ENCODE measurements at places on chromosomes 6 and 20.

GRCh38 chr20:45826381-45827019 is 612 bp downstream of the TNNC2 start:
- no peak for DNase-seq

DNA sequence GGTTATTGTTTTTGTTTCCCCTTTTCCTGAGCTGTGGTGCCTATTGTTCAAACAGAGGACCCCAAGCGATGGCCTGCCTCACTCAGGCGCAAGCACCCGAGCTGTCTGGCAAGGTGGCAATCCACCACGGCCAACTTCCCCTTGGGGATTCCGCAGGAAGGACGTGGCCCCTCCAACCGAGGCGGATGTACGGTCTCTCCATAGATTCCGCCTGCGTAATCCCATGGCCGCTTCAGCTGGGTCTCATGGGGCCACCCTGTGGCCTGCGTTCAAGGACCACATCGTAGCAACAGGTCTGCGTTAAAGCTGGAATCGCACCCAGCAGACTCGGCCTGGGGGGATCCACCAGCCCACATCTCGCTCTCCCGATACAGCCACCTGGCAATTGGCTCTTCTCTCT is 79.9 kb downstream of the CEBPB start:
- DNase-seq = no peak

- DNase-seq = no peak
These were observed at the start of gene TREM1 for GRCh38 chr6:41286544-41287346. Gene TREM1, minus strand, starts transcription at chr6:41286682. Its CDS starts 27 bp downstream, at chr6:41286655.

DNA sequence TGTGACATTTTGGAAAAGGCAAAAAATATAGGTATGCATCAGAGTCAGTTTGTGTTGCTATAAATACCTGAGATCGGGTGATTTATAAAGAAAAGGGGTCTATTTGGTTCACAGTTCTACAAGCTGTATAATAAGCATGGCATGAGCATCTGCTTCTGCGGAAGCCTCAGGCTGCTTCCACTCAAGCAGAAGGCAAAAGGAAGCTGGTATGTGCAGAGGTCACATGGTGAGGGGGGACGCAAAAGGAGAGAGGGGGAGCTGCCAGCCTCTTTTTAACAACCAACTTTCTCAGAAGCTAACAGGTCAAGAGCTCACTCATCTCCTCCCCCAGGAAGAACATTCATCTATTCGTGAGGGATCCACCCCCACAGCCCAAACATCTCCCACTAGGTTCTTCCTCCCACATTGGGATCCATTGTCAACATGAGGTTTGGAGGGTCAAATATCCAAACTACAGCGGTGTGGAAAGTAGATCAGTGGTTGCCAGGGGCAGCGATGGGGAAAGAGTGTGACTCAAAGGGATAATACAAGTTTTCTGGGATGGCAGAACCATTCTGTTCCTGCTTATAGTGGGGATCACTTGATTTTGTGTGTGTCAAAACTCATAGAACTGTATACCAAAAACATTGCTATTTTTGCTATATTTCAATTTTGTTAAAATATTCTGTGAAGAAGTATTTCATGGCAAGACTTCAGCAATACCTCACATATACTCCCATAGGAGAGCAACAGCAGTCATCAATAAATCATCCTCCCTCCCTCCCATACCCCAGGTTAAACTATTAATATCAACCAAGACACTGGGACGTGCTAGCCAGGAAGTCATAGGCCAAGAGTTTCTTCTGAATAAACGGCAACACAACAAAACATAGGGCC is 9.9 kb upstream of the FAM50B start:
- no peak for DNase-seq

- DNase-seq = no peak
These were observed 366.2 kb downstream of the ZFAND3 start for GRCh38 chr6:38185752-38186151.

DNA sequence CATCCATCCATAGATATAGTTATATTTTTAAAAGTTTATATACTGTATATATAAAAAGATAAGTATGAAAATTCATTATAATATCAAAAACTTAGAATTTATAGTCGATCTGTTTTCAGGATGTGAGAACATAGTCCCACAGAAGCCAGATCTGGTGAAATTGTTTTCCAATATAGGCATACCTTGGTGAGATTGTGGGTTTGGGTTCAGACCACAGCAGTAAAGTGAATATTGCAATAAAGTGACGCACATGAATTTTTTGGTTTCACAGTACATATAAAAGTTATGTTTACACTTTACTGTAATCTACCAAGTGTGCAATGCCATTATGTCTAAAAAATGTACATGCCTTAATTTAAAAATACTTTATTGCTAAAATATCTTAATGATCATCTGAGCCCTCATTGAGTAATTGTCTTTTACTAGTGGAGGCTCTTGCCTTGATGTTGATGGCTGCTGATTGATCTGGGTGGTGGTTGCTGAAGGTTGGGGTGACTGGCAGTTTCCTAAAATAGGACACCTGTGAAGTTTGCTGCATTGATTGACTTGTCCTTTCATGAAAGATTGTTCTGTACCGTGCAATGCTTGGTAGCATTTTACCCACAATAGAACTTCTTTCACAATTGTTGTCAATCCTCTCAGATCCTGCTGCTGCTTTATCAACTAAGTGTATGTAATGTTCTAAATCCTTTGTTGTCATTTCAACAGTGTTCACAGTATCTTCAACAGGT is 29.8 kb downstream of the AIG1 start:
- DNase-seq = no peak

DNA sequence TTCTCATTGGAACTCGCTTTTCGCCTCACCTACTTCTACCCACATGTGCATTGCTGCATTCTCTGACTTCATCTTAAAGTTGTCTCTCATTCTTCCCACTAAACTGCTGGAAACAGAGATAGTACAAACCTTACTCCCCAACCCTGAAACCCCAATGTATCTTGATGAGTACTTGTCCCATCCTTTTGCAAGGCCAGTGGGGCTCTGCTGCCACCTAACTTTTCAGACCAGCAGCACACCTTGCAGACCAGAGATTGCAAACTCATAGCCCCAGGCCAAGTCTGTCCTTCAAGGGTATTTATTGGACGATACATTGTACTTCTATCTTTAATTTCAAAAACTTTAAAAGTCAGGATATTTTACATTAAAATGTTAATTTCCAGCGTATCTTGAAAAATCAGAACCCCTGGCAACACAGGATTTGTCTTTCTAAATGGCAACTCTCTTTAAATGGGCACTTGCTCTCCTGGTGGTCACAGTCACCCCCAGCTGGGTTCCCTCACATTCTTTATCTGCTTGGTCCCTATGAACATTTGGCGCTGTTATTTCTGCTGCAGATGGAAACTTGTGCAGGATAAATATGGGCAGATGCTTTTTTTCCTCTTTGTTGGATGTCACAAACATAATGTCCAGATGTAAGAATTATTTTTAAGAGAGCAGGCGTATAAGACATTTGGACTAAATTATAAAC is 83.9 kb downstream of the SOD2 start:
- no peak for DNase-seq

DNA sequence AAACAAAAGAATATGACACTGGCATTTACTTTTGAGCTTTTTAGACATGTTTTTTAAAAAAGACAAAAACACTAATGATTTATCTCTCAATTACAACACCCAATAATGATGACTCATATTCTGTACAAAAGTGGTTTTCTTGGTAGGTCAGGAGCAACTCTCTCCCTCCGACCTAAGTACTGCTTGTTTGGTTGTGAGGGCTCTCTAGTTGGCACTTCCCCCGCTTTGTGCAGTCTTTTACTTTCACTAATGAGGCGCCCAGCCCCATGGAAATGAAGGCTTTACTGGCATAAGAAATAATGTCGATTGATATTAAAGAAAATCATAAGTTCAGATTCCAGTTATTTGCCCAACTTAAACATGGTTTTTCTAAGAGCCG is 1.3 kb downstream of the KPNA5 start:
- peak; percentile 70 for DNase-seq

GRCh38 chr6:168517742-168518347 is 76.9 kb downstream of the SMOC2 start:
- DNase-seq = no peak

- no peak for DNase-seq
These were observed 15.7 kb downstream of the MANEA start for GRCh38 chr6:95593025-95593424.

- DNase-seq = no peak
These were observed 24.7 kb upstream of the HDAC2 start for GRCh38 chr6:113995634-113996033.

- DNase-seq = peak; percentile 2
These were observed 312.5 kb downstream of the EYA4 start for GRCh38 chr6:133553652-133554051.

DNA sequence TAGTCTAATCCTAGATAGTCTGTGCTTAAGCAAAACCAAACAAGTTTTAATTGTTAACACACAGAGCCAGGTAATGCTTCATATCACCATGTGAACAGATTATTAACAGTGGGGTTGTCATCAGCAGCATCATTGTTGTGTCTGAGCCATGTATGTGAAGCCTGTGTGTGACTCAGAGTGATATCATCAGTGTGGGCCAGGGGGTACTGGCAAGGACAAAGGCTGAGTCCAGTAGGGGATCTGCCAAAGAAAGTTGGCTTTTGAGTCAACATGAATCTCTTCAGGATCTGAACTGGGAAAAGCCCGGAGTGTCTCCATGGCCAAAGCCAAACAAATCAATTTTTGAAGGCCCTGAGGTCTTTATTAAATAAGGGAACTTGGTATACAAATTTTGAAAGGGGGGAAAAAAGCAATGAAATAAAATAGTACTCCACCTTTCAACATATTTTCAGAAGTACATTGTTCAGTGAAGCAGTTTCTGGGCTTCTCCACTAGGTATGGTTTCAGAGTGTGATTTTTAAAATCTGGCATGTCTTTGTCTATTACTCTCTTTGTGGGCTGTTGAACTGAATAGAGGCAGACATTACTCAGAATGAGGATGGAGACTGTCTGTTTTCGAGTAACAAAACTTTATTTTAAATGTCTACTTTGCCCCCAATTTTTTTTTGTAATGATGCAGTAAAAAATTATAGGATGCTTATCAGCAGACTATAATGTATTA is 444.2 kb upstream of the JAG1 start:
- DNase-seq = no peak

- DNase-seq = no peak
These were observed 28.0 kb downstream of the ARFGEF2 start for GRCh38 chr20:48949304-48950170.

DNA sequence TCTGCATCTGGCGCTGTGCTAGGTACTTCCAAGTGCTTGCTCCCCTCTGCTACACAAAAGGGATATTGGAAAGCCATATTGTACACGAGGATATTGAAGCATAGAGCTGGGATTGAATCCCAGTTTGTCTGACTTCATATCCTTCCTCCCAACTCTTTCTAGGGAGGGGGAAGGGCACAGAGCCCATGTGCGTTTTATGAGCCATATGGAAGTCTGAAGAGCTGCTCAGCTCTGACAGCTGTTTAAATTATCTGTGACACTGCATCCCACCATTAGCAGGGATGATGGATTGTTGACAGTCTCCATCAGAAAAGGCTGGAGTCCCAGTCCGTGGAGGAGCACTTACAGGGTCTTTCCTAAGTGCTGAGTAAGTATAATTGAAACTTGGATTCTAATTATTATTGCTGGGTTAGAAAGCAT is 18.4 kb downstream of the TIAM2 start:
- DNase-seq = no peak

DNA sequence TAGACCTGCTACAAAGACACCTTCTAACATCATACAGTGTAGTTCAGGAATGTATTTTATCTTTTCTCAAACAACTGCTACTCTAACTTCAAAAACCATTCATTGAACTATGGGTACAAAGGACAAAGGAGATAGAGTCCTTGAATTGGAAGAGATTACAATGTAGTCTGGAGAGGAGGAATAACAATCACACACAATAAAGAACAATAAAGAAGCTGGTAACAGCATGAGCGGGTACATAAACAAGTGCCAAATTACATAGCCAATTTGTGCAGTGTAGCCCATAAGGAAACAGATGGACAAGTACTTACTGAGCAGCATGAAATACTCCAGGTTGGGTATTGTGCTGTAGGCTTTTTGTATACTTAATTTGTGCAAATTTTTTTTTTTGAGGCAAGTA is 44.3 kb downstream of the OSTM1 start:
- no peak for DNase-seq

DNA sequence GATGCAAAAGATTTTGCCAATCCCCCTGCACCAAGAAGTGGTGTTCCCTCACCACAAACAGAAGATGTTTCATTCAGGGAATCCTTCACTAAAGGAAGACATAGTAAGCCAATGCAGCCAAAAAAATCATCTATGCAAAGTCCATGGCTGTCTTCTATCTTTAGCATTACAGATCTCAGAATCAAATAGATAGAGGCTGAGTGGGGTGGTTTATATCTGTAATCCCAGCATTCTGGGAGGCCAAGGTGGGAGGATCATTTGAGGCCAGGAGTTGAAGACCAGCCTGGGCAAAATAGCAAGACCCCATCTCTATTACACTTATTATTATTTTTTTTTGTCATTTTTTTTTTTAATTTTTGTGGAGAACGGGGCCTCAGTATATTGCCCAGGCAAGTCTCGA is 32.9 kb upstream of the ZNF217 start:
- no peak for DNase-seq

- DNase-seq = no peak
These were observed 108.5 kb upstream of the MAP7 start for GRCh38 chr6:136658711-136659110.

- DNase-seq = no peak
These were observed 61.8 kb upstream of the AFDN start for GRCh38 chr6:167764713-167765479.

DNA sequence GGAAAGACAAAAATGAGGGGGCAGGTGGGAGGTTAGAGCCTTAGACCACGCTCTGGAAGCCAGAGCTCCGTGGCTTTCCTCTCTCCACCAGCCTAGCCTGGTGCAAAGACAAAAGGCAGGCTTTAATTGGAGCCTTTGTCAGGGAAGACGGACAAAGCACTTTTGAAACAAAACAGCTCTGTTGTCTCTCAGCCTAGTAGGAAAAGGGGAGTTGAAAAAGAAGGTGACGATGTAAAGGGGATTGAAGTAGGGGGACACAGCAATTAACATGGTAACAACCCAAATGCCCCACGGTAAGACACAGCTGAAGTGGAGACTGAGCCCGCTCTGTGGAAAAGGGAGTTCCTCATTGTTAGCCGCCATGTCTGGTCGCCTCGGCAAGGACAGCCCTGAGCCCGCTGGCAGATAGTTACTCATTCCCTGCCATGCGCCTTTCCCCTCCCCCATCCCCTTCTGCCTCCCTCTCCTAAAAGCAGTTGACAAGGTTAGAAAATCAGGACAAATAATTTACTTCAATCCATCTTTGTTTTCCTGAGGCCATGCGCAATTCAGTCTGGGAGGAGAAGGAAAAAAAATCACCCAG is 93.0 kb downstream of the TCP11 start:
- no peak for DNase-seq

GRCh38 chr6:158416883-158417759 is 104.9 kb downstream of the TULP4 start:
- DNase-seq = no peak

DNA sequence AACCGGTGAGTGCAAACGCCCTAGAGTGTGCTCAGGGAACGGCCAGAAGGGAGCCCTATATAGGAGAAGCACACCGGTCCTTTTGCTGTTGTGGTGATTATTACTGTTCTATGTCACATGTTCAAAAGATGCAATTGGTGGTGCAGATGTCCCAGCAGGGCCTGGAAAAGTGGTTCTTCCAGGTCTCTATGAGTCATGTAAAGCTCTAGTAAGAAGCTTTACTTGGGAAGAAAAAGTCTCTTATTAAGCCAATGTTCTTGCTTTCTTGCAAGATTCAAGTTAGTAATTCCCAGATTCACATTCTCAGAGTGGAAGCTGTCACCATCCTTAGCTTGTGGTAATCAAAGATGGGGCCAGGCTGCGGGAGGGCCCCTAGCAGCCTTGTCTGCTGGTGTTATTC is 23.3 kb downstream of the EDN3 start:
- DNase-seq = no peak

All from CD4-positive, alpha-beta T cell treated with Interleukin-2 at 100 ng/mL for 4 hours (primary cell).